ENCODE measurements at places on chromosomes 2 and 18. TPM values are rescaled to one million over a fixed set of nuclear protein-coding genes. Genes with fewer than 3 reads are reported as not detected.

- DNase-seq, result no peak
Observed at GRCh38 chr2:241555711-241556110, 2.8 kb upstream of the BOK start.

The HAAO gene
- 29.0 TPM for total RNA-seq

DNA sequence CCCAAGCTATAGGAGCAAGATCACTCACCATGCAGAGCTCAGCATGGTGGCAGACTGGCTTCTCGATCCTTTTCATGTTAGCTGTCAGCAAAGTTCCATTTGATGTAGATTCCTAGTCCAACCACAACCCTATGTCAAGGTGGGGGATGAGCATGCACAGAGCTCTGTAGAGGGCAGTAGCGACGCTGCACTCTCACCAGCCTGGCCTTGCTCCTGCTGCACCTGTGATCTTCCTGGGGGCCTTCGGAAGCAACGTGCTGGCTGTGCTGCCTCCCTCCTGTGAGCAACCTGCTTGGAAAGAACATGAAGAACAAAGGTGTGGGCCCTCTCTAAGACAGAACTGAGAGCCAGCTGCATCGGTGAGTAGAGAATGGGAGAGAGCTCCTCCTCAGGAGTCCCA is 479.4 kb upstream of the MYT1L start:
- DNase-seq, result no peak

- DNase-seq, result no peak
Observed at GRCh38 chr2:101627285-101628029, 70.0 kb upstream of the MAP4K4 start.

DNA sequence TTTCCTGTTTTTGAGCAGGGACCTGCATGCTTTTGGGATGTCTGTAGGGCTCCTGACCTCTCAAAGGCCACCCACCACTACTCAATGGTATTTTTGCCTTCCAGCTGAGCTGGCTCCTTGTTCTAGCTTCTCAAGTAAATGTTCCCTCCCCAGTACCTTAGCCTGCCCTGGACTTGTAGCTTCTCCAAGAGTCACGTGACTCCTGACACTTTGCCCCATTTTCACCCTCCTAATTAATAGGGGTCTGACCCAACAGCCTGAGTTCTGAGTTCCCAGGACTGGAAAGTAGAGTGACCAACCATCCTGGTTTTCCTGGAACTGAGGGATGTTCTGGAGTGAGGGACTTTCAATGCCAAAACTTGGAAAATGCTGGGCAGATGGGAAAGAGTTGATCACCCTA is 4.0 kb downstream of the LBX2 start:
- no peak for DNase-seq

- DNase-seq, result no peak
Observed at GRCh38 chr2:154960802-154961583, 262.5 kb downstream of the KCNJ3 start.

- DNase-seq, result no peak
Observed at GRCh38 chr18:11962597-11962996, 18.7 kb upstream of the IMPA2 start.

The ITGB6 gene
- total RNA-seq, result 3.6 TPM

Data from ovary (tissue), 10 donors.